ELF-1 (cell line): ENCODE measurements at places on chromosomes 7 and 10.

GRCh38 chr7:101832685-101833375 is 15.4 kb downstream of the CUX1 start:
- no peak for DNase-seq

GRCh38 chr7:148327379-148327778 is 263.2 kb upstream of the C7orf33 start:
- no peak for DNase-seq

GRCh38 chr7:71995111-71995510 is 417.0 kb downstream of the CALN1 start:
- DNase-seq = no peak

- no peak for DNase-seq
Measured at GRCh38 chr7:2945171-2945570, 98.5 kb downstream of the CARD11 start.

DNA sequence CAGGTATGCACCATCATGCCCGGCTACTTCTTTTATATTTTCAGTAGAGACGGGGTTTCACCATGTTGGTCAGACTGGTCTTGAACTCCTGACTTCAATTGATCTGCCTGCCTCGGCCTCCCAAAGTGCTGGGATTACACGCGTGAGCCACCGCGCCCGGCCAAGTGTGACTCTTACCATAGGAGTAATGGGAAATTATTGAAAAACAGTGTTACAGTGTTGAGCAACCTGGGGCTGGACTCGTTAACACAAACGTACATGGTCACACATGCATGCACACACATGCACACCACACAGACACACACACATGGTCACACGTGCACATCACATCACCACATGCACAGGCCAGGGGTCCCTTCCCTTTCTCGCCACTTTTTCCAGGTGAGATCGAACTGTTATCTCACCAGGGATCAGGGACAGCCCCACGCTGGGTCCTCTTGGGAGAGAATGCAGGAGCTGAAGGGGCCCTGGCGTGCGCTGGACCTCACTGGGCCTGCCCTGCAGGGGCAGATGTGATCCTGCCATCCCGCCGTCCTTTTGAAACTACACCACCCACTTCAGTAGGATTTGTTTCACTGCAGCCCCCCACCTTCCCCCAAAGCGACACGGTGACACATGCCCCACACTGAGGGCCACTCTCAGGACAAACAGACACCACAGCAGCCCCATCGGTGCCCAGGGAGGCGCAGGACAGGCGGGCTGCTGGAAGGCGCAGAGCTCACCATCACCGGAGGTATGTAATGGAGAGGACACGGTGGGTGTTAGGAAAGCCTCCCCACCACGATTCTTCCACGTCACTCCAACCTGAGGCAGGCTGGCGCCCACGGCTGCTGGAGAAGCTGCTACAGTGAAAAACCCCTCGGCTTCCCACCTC is 10.2 kb downstream of the RADIL start:
- DNase-seq = no peak

DNA sequence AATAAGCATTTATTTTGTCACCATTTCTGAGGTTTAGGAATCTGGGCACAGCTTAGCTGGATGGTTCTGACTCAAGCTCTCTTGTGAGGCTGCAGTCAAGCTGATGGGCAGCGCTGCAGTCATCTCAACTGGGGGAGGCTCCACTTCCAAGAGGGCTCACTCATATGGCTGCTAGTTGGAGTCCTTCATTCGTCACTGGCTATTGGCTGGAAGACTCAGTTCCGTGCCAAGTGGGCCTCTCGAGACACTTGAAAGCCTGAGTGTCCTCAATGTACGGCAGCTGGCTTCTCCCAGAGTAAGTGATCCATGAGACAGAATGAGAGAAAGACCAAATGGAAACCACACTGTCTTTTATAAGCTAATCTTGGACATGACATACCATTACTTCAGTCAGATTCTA is 21.6 kb upstream of the COL13A1 start:
- no peak for DNase-seq

DNA sequence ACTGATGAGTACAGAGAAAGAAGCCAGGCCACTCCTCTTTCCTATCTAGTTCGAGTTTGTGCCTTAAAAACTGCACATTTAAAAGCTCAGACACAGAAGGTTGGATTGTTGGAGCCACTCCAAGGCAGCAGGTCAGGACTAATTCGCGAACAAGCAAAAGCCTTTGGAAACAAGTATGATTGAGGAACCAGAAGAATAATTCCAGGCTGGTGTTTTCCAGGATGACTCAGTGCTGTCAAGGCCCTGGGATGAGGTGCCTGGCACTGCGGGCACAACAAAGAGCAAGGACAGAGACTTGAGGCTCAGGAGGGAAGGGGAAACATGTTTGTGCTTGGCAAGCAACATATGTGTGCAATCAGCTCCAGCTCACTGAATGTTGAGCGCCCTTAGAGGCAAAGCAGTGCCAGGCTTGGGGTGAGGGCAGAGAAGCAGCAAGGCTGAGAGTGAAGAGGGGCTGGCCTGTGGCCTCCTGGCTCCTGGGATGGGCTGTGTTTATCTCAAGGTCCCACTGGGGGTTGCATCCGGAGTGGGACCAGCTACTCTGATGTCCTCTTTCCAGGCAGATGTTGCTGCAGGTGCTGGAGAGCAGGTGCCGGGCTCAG is 44.1 kb downstream of the VSTM4 start:
- no peak for DNase-seq

DNA sequence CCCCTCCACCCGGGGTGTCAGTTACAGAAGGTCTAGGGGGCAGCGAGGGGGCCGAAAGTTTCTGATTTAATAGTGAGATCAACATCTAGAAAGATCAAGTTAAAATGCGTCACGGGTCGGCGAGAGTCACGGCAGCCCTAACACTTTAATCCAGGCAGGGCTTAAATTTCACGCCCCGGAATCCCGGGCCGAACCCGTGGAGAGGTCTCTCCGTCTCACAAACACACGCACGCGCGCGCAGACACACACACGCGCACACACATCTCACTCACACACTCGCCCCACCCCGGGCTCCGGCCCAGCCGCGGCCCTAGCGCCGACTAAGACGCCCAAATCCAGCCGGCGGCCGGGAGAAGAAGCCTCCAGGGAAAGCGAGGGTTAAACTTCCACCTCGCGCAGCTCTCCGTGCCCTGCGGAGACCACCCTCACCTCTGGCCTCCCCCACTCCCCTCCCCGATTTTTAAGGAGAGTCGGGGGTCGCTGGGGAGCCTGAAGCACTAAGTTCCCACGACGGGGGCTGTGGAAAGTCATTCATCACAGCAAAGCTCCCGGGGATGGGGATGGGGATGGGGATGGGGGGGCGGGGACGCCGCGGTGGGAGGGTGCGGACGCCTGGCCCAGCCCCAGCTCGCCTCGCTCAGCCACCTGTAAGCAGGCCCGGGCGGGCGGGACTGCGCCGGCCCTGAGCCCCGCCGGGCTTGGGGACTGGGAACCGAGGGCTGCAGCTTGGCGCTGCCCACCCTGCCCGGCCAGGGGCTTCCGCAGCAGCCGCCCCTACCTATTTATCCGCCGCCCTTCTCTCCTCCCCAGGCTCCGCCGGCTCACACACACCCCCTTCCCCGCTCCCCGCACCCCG is 1.6 kb downstream of the PDGFA start:
- peak; percentile 58 for DNase-seq

DNA sequence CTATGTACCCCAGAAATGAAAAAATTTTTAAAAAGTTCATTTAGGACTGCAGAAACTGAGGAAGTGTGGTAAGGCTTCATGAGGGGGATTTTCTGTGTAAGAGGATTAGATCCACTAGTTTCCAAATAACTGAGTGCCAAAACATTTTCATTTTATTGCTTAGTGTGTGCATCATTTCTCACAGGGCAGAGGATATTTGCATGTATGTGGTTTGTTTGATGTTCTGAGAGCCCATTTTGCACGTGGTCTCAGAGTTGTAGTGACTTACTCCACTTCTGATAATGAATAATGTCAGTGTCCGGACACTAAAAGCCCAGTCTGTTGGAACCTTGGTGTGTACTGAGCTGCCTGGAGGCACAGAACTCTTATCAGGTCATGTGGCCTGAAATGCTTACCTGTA is 299.9 kb downstream of the AUTS2 start:
- no peak for DNase-seq

DNA sequence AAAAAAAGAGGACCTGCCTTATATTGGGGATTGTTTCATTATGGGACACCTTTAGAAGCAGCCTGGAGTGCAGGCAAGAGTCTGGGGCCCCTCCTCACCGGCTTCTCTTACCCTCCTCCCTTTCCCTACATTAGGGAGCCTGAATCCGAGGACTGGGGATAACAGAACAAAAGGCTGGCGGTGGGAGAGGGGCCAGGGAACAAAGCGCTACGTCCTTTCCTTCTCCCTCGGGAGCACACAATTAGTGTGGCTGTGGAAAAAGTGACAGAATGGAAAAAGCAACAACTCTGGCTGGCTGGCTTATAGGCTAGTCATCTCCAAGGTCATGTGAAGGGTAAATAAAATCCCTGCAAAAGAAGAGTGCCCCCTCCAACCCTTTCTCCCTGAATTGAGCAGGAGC is 74.7 kb downstream of the LSM5 start:
- no peak for DNase-seq

DNA sequence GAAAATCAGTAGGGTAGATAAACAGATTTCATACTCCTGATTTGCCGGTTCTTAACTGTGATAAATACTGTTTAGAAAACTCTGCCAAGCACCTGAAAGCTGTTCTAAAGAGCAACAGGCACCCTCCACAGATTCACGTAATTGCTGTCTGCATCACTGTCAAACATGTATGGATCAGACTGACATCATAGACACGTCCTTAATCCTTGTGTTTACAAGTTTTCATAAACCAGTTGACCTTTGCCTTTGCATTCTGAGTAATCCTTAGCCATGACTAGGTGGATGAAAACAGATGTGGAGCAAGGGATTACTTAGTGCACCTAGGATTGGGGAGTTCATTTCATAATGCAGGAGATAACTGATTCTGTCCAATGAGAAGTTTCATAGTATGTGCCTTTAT is 41.6 kb downstream of the SLC39A12 start:
- DNase-seq = no peak

DNA sequence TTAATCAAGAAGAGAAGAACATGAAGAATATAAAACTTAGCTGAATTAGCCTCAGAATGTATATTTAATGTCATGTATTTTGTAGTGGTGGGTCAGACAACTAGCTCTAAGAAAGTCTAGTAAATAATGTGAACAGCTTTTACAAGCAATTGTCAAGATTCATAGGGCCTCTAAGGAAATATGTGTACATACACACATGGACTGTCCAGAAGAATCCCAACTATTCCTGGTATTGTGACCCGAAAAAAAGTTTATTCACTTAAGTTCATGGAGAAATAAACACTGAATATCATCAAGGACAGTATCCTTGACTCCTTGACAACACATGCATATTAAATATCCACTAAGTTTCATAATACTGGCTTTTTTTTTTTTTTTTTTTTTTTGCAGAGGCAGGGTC is 11.4 kb upstream of the TWIST1 start:
- DNase-seq = no peak

DNA sequence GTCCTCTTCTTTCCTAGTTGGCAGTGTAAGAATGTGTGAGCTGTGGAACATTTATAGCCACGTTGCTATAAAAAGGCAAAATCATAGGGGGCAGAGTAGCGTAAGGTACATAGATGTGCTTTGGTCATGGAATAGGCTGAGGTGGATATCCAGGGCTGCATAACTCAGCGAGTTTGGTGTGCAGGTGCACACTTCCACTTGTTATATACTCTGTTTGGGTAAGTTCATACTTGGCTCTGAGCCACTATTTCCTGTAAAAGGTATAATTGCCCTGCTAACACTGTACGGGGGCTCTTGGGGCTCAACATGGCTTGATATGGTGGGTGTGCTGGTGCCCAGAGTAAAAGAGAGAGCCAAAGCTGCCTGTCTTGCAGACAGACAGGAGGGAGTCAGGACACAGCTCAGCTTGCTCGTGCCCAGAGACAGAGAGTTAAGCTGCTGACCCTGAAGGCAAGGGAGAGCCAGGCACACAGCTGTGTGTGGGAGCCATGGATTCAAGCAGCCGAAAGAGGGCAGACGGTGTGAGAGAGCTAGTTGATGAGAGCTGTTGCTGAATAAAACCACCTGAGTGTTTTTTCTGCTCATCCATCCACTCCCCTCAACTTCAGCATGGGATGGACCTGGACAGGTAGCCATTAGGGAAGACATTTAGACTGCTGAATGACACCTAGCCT is 126.7 kb downstream of the DKK1 start:
- peak; percentile 7 for DNase-seq

DNA sequence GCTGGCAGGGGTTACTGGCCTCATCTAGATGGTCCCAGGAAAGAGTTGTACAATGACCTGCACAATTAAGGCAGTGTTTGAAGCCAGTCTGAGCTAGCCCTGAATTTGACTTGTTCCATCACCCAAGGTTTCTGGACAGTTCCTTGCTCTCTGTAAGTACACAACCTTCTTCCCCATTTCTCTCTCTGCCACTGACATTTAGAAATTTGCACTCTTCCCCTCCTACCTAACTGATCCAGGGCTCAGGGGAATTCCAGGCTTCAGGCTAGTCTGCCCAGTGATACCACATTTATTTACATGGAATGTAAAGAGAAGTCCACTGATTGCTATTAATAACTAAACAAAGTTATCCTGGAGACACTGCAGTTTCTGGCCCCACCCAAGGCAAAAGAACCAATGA is 139.0 kb upstream of the GPR26 start:
- DNase-seq = no peak

- peak; percentile 63 for DNase-seq
Measured at GRCh38 chr7:1567049-1567771, 2.6 kb downstream of the PSMG3 start.

DNA sequence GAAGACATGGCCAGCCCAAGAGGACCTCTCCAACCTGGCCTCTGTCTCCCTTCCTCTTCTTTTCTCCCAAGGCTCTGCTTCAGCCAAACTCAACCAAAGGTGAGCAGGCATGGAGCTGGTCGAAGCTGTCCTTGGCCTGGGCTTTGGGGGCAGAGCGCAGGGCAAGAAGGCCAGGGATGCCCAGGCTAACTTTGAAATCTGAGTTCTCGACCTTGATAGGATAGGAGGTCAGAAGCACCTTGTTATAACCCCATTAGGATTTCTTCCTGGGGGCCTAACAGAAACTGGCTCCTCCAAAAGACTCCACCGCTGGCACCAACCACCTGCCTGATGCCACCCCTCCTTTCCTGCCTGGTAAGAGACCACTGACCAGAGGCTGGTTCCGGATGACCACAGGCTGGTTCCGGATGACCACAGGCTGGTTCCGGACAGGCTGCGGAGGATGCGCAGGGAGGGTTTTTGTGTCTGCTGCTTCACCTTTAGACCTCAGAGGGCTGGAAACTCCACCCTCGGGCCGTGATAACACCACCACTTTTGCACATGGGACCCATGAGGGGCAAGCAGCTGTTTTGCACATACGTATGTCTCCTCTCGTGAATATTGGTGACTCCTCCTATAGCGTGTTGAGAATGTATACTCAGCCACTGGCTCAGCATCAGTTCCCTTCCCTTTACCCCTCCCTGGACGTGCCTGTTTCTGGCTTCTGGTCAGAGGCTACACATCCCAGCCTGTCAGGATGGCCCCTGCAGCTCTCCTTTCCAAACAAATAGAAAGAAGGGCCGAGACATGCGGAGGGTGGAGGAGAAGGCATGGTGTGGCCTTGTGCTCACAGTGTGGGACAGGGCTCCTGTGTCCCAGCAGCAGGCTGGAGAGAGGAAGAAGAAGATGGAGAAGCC is 140.1 kb downstream of the DNAJB6 start:
- DNase-seq = no peak
